A172 (cell line): ENCODE measurements at places on chromosomes 13 and 19.

DNA sequence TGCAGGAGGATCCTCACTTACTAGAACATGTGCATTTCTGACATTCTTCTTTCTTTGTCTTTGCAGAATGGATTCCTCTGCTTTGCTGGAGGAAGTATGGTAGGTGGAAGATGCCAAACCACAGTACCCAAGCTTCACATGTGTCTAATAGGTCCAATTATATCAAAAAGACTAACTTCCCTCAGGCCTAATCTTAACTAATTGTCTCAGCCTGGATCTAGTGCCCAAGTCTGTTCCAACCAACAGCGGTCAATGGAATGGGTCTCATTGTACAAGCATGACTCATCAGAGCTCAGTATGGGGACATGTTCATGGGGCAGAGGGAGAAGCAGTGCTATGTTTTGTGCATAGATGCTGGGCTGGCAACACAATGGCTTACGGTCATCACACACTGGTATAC lies 81.6 kb upstream of the CSNK1A1L start:
- DNase-seq = peak; percentile 10

GRCh38 chr19:33225458-33225926 lies at the start of gene SLC7A10:
Gene SLC7A10, minus strand, starts transcription at chr19:33225850. Its CDS starts 147 bp downstream, at chr19:33225703.
- no peak for DNase-seq

DNA sequence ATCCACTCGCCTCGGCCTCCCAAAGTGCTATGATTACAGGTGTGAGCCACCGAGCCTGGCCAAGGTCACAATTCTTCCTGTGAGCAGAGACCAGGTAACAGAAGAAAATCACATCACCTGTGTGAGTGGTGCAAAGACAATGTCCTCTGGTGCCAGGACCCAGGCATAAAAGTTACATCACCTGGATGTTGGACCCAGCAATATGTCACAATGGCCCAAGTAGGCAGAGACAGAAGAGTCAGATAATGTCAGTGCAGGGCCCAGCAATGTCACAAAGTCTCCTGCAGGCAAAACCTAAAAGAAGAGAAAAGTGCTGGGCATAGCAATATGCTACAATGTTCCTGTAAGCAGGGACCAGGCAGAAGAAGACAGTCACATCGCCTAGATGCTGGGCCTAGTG lies 5.5 kb upstream of the ZNF724 start:
- DNase-seq = no peak

DNA sequence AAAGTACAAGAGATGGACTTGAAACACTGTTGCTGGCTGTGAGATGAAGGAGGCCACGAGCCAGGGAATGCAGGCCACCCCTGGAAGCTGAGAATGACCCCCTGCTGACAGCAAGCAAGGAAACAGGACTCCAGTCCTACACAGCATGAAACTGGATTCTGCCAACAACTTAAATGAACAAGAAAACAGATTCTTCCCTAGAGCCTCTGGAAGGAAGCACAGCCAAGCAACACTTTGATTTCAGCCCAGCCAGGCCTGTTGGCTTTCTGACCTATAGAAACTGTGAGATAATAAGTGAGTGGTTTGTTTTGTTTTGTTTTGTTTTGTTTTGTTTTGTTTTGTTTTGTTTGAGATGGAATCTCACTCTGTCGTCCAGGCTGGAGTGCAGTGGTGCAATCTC lies 105.3 kb upstream of the CACNA1A start:
- DNase-seq = no peak

- peak; percentile 98 for DNase-seq
These were observed 36.8 kb downstream of the ACTN4 start for GRCh38 chr19:38684078-38684861.

GRCh38 chr19:12930002-12930645 lies 3.4 kb downstream of the FARSA start:
- no peak for DNase-seq
